ENCODE measurements at places on chromosomes 5 and 9.

- DNase-seq, result no peak
Observed at GRCh38 chr5:171840711-171841522, 55.3 kb downstream of the SMIM23 start.

- DNase-seq, result no peak
Observed at GRCh38 chr5:56647099-56647850, 168.1 kb upstream of the MAP3K1 start.

GRCh38 chr9:92790542-92791527 lies 26.2 kb upstream of the BICD2 start:
- peak; percentile 9 for DNase-seq

- no peak for DNase-seq
Observed at GRCh38 chr5:98163796-98164493, 609.5 kb upstream of the RGMB start.

GRCh38 chr5:65103756-65104440 lies 335.2 kb downstream of the CWC27 start:
- no peak for DNase-seq

- DNase-seq, result no peak
Observed at GRCh38 chr5:170126626-170127025, 20.9 kb downstream of the FOXI1 start.

DNA sequence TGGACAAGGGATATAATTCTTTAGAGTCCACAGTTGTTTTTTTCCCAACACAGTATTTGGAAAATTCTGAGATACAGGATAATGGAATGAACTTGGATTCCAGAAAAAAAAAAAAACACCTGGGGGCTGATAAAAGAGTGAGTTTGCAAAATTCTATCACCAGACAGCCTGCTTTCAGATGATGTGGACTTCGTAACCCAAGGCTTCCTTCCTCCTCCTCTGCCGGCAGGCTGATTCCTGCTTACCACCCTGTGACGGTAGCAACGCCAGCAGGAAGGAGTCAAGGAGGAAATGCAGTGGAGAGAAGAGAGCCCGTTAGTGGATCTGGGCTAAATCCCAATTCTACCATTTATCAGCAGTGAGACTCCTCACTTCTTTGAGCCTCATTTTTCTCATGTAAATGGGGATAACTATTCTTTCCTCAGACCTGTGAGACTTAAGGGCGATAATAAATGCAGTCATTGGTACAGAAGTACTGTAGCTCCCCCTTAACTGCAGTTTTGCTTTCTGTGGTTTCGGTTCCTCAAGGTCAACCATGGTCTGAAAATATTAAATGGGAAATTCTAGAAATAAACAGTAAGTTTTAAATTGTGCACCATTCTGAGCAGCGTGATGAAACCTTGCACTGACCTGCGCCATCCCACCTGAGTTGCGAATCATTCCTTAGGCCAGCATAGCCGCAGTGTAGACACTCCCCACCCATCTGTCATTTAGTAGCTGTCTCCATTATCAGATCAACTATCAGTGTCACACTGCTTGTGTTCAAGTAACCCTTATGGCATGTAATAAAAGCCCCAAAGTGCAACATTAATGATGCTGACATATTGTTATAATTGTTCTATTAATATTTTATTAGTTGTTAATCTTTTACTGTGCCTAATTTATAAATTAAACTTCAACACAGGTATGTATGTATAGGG lies 71.4 kb downstream of the DCP2 start:
- DNase-seq, result peak; percentile 7

- no peak for DNase-seq
Observed at GRCh38 chr9:94581728-94582127, 11.9 kb downstream of the FBP2 start.

- no peak for DNase-seq
Observed at GRCh38 chr5:142736247-142736632, 33.9 kb upstream of the ARHGAP26 start.

GRCh38 chr9:15485836-15486666 lies 24.7 kb downstream of the PSIP1 start:
- no peak for DNase-seq

GRCh38 chr9:136901516-136902258 lies 15.4 kb downstream of the TRAF2 start:
- DNase-seq, result no peak

DNA sequence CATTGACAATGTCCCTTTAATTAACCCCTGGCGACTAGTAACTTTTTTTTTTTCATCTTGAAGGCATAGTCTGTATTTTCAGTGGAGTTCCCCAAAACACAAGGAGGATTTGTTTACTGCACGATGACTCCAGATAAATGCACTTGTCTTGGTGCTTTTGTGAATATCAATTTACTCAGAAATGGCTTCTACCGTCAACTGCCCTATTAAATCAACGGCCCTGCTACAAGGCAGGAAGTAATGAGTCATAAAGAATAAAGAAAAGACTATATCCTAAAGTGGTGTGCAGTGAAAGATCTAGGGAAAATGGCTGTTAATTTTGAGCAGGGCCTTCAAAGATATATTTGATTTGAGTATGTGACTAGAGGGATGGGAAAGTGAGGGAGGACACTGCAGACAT lies 388.3 kb upstream of the CHD1 start:
- no peak for DNase-seq

GRCh38 chr9:94865582-94866452 lies 139.3 kb downstream of the AOPEP start:
- DNase-seq, result no peak

GRCh38 chr9:133507246-133507965 lies 17.4 kb downstream of the MYMK start:
- DNase-seq, result no peak

GRCh38 chr5:176541338-176542134 lies 4.3 kb upstream of the RNF44 start:
- no peak for DNase-seq

GRCh38 chr9:117882171-117882570 lies 178.0 kb downstream of the TLR4 start:
- no peak for DNase-seq

DNA sequence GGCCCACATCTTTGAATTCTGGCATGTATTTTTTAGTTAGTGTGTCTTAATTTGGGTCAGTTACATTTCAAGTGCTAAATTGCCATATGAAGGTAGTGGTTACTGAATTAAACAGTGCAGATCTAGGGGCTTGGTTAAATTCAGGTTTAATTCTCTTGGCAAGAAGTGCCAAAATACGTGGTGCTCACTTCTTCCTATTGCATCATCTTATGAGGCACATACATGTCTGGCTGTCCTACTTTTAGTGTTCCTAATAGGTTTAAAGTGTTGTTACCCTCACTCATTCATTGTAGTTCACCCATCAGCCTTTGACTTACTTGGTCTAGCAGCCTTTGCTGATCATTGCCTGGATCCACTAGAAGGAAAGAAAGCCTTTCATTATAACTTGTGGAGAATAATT lies 59.5 kb downstream of the RPS6 start:
- DNase-seq, result no peak

DNA sequence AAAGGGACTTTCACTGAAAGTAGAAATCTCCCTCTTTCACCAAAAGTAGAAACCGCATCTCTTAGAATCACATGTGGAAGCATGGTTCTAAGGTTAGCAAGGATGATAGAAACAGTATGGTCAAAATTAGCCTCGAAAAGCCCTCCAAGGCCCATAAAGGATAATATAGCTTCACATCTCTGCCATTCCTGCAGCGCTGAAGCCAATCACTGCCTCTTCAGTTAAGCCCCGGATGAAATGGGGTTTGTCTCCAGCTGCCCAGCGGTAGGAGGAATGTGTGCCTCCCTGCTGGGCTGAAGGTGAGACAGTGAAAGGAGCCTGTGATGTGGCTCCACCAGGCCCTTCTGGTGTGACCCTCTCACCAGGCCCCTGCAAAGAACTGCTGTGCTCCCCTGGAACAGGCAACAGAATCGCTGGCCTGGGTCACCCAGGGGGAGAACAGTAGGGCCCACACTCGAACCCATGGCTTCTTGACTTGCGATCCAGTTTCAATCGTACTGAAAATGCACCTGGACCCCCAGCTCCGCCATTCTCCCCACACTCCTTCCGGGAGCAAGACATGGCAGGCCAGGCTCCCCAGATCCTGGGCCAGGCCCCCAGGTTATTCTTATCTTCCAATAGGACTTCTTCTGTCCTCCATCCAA lies 47.2 kb downstream of the CAMK2A start:
- no peak for DNase-seq

All from nucleus accumbens (tissue), 56 donors.